ENCODE measurements at places on chromosomes 12 and 14.

DNA sequence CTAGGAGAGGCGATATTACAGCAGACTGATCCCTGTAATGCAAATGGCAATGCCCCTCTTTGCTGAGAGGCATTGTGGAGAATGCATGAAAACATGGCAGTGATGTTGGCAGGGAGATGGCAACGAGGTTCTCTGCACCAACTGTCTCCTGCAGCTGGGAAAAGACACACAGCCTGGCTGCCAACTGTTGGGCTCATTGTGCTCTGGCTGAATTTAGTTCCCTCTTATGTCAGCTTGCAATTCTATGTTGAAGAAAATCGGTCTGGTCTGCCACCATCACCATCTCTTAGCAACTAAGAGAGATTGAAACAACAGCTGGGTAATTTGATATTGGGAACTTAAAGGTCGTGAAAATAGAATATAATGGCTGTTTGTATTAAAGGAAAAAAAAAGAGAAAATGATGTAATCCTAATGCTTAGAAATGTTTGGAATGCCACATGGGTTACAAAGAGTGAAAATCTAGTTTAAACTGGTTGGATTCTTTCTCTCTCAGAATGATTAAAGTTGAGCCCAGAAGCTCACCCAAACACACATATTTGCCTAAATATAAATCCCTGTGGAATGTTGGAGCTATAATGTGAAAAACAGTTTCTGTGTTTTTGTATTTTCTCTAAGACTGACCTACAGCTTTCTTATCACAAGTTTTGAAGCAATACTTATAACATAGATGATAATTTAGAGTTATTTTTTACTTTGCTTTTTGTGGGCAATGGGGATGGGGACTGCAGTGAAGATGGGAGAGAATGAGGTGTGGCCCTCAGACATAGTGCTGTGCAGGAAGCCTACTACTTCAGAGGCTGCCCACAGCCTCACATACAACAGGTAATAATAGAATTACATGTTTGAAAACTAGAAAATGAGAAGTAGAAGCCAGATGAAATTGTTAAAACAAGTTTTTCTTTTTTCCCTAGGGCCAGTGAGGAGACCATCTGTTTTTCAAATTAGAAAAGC, 143.7 kb downstream of the AKAP6 start:
- DNase-seq, result no peak

- no peak for DNase-seq
Observed at GRCh38 chr14:42070031-42070430, 463.4 kb downstream of the LRFN5 start.

- no peak for DNase-seq
Observed at GRCh38 chr14:100122481-100123223, 36.8 kb downstream of the DEGS2 start.

- no peak for DNase-seq
Observed at GRCh38 chr14:96616161-96616721, 114.1 kb downstream of the PAPOLA start.

DNA sequence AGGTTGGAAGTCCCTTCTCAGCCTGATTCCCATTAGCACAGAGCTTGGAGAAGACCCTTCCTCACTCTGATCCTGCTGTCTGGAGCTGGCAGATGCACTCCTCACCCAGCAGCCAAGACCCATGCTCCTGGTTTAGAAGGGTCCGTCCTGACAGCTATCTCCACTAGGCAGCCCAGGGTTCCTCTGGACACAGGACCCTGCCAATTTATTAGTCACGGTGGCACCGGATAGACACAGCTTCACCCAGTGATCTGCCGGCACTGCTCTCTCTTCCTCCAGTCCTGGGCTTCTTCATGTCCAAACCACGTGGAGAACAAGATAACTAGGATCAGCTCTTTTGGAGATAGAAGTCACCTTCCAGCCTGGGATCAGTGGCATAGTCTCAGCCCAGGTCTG, 26.2 kb upstream of the TCL1B start:
- no peak for DNase-seq

GRCh38 chr14:105761842-105762241, 235.5 kb downstream of the TMEM121 start:
- no peak for DNase-seq

DNA sequence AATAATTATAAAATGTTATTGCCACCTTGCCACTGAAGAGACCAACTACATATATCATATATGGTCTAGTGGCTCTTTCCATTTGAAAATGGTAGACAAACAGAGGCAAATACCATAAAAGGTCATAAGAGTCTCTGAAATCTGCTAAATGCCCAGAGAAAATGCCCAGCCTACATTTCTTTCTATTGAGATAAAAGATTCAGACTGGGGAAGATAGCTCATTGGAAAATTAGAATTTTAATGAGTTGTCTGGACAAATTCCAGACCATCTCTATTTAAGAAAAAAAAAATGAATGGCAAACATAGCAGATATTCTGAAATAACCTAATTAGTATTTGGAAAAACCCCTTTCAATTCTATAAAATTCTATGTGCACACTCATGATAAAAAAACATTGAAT, 79.9 kb upstream of the BBS10 start:
- DNase-seq, result no peak

- no peak for DNase-seq
Observed at GRCh38 chr12:16492240-16492639, 113.7 kb downstream of the LMO3 start.

GRCh38 chr12:54047160-54047963, 6.3 kb upstream of the HOXC4 start:
- DNase-seq, result no peak

DNA sequence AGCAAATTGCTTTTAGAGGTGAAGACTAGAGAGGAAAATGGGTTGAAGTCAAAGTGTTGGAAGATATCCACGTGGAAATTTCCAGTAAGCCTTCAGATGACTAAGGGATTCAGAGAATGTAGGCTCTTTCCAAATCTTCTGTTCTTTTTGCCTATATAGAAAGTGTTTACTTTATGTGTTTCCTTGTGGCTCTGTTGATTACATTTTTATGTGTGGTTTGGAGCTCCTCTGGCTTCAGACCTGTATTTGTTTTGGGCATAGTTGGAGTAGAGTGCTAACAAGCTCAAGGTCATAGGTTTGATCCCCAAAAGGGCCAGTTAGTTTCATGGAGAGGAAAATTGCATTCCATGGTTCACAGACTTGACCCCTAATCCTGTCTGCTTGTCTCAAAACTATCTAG, 91.9 kb downstream of the IGF1 start:
- DNase-seq, result no peak
